8988T (cell line): ENCODE measurements at places on chromosomes 7 and 10.

DNA sequence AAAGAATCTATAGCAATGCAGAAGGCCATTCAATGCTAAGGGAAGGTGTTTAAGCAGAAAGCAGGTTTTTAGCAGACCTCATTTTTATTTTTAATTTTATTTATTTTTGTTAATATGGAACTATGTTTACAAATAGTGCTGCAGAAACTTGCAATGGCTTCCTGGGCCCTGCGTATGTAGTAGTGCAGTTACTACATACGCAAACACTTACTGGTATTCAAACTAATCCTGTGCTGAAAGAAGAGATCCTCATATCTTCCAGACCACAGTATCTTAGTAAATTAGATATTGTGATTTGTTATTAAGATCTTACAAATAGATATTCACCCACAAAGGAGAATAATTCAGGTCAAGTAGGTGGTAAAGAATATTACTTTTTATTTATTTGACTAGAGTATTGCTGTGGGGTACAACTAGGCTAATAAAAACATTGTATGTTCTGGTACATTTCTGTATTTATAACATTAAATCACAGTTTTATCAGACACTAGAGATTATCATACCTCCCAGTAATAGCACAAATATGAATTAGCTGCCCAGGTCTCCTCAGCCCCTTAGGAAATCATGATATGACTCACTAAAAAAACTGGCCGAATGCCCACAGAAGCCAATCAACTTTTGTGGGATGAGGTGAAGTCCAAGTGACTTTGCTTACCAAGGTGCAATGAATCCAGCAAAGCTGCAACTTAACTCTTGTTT, 57.6 kb downstream of the RNLS start:
- no peak for DNase-seq

- DNase-seq, result no peak
These were observed 137.2 kb upstream of the IGFBP3 start for GRCh38 chr7:46058086-46058823.

- no peak for DNase-seq
These were observed 132.3 kb upstream of the POT1 start for GRCh38 chr7:125061776-125062397.

DNA sequence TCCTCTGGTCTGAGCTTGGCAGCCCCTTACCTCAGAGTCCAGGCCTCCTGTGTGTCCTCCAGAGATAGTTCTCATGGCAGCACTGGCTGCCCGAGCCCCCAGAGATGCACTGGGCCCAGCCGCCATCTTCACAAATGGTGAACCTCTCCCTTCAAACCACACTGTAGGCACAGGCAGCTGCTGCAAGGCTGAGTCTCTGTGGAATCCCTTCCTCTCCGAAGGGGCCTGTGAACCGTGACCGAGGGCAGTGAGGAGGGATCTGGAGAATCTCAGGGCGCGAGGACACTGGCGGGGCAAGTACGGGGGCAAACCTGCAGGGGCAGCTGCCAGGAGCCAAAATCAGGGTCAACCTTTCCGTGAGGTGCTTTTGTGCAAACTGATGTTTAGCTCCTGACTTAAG, 69.5 kb upstream of the CFAP46 start:
- DNase-seq, result no peak

- DNase-seq, result no peak
These were observed 1.2 kb downstream of the ZNF33B start for GRCh38 chr10:42637142-42637541.

- no peak for DNase-seq
These were observed 95.0 kb upstream of the POM121L12 start for GRCh38 chr7:52940481-52940880.

DNA sequence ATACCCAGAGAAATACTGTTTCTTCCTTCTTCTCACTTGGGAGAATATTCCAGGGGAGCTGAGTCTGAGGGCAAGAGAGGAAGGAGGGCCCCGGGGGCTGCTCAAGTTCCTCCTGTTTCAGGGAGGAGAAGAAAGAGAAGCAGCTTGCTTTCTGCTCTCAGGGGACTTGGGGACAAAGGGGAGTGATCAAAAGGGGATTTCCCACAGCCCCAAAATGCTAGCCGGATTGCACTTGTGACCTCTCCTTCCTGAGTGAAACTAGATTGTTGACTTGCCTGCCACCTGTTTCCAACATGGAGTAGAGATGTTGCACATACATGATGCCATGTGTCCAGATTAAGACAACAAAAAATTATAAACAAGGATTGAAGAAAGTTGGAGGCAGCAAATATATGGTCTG, 28.7 kb upstream of the PDCD4 start:
- DNase-seq, result no peak

GRCh38 chr10:82942286-82943099, 1067.5 kb downstream of the NRG3 start:
- DNase-seq, result no peak

- DNase-seq, result no peak
These were observed 165.1 kb downstream of the SVIL start for GRCh38 chr10:29469481-29470354.

DNA sequence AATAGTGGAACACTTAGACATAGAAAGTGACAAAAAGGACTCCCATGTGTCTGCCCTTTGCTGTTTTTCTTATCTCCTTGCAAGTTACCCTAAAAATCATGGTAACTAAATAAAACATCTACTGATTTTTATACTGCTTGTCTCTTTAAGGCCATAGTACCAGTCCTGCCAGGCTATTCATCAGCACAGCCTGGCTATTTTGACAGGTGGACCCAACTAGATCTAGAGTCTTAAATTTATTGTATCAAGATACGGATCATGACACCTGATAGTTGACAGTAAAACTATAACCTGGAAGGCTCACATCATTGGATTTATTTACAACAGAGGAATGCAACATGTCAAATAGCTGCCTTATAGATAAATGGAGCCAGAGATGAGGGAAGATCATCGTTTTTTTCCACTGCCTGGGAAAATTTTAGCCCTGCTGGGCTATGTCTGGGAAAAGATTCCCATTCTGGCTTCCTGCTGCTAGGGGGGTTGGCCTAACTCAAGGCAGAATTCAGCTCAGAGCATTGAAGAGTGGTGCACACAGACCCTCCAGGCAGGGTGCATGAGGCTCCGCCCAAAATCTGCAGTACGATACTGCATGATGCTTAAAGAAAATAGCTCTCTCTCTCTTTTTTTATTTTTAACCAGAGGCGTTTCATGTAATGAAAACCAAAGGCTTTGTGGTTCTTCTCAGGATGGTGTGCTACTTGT, 292.0 kb upstream of the FZD8 start:
- no peak for DNase-seq

DNA sequence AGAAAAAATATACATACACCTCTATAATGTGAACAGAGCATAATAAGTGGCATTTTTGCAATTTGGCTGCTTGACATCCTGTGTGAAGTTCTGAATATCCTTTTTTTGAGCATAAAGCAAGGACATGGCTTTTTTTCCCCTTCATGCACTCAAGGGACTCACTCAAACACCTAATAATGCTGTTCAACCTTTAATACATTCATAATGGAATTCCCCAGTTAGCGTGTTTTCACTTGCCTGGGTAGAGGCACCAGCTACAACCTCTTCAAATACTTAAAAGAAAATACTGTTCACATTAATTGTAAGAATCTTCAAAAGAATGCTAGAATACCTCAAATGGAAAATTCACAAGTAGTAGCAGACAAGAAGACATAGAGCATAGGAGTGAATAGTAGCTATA, 316.8 kb downstream of the PCDH15 start:
- DNase-seq, result no peak

- DNase-seq, result no peak
These were observed 187.5 kb downstream of the GRID1 start for GRCh38 chr10:86179153-86179524.

DNA sequence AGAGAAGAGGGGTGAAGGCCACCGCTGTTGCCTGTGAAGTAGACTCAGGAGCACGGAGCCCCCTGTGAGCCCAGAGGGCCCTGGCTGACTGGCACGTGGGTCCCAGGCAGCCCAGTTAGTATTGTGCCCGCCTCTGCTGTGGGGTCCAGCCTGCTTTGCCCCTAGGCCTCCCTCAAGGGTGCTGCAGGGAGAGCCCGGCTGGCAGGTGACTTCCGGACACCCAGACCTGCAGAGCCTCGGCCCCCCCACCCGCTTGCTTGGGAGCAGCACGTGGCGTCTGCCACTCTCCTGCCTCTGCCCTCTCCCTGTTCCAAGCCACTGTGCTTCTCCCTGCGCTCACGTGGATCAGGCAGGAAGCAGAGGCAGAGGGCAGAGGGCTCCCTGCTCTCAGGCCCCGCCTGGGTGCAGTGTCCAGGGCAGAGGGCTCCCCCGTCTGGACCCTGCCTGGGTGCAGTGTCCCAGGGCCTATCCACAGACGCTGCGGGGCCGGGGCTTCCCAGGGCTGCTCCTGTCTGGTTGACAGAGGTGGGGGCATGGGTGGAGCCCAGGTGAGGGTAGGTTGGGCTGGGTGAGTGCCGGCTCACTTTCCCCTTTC, 88.4 kb downstream of the DNAJB6 start:
- DNase-seq, result no peak

DNA sequence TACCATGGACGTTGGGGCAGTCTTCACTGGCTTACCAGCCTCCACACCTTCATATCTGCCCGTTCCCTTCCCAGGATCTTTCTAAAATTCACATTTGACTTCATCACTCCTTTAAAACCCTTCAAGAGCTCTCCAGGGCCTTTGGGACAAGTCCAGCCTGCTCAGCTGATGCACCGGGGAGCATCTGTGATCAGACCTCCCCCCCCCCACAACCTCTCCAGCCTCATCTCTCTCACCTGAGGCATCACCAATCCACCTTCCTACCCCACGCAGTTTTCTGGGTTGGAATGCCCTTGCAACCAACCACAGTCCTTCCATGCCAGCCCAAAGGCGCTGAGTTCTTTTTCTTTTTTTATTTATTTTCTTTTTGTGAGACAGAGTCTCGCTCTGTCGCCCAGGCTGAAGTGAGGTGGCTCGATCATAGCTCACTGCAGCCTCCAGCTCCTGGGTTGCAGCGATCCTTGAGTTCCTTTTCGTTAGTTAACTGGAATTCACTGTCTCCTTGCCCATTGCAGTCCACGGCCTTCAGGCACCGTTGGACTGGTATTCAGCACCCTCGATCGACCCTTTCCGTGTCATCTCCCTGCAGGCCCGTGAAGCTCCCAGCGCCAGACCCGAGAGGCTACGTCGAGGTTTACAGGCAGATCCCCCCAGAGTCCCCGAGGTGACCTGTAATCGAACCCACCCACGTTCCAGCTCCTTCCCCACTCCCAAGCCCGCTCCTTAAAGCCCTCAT, 654 bp downstream of the ALKBH4 start:
- DNase-seq, result no peak

- no peak for DNase-seq
These were observed 591.5 kb downstream of the DNAJB6 start for GRCh38 chr7:157928171-157928794.

GRCh38 chr7:74269757-74270277, 15.6 kb upstream of the RFC2 start:
- DNase-seq, result peak; percentile 61

- DNase-seq, result no peak
These were observed 72.8 kb upstream of the PPIF start for GRCh38 chr10:79274279-79275104.
